ENCODE measurements at places on chromosomes 13 and 19. TPM values are rescaled to one million over a fixed set of nuclear protein-coding genes. Genes with fewer than 3 reads are reported as not detected.

GRCh38 chr13:93372856-93373255 is 146.2 kb downstream of the GPC6 start:
- H3K27me3 ChIP-seq, result no peaks in the 10 kb centered on the region
- no peaks in the 10 kb centered on the region for H3K36me3 ChIP-seq
- DNase-seq, result no peak
- H3K4me3 ChIP-seq, result no peak overlapping the region
- H3K27ac ChIP-seq, result no peak overlapping the region

DNA sequence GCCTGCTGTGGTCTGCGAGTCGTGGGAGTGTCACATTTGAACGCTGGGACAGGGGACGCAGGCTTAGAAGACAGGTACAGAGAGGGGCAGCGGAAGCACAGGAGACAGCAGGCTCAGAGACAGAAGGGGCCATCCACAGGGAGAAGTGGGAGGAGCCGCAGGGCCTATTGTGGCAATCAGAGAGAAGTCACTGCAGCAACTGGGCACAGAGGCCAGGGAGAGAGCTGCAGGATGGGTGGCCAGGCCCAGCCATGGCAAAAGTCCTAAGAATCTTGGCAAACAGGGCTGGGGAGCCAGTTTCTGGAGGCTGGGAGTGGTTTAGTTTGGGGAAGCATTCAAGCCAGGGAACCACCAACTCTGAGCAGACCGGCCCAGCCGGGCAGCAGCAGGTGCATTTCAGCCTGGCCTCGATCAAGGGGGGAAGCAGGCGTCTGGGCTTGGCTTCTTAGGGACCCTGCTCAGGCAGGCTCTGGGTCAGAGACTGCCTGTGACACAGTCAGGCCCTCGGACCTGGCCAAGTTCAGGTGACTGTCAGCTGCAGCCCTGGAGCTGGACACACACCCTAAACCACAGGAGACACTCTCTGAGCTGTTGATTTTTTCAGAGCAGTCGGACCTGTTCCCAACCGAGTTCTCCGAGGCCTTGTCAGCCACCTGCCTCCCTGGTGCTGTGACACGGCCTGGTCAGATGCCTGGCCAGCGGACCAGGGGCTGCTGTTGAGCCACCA is 11.8 kb downstream of the SH3GL1 start:
- H3K4me3 ChIP-seq, result no peak overlapping the region
- H3K36me3 ChIP-seq, result no peaks in the 10 kb centered on the region
- no peaks in the 10 kb centered on the region for H3K27me3 ChIP-seq
- no peak overlapping the region for H3K27ac ChIP-seq

DNA sequence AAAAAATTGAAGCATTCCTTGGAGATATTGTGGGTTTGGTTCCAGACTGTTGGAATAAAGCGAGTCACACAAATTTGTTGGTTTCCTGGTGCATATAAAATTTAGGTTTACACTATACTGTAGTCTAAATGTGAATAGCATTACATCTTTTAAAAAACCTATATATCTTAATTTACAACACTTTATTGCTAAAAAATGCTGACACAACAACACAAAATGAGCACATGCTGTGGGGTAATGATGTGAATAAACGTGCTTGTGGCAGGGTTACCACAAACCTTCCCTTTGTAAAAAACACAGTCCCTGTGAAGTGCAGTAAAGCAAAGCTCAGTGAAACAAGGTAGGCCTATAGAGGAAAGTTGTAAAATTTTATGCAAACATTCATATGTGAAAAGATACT is 27.7 kb downstream of the MPHOSPH8 start:
- H3K4me3 ChIP-seq, result no peak overlapping the region
- H3K27me3 ChIP-seq, result no peaks in the 10 kb centered on the region
- H3K4me1 ChIP-seq, result no peaks in the 10 kb centered on the region
- DNase-seq, result no peak
- peaks cover 63% of the 10 kb centered on the region for H3K36me3 ChIP-seq

CEACAM20 gene
- not detected for total RNA-seq

- H3K4me3 ChIP-seq, result peak overlapping the region; percentile 81
- no peaks in the 10 kb centered on the region for H3K36me3 ChIP-seq
- peak; percentile 40 for DNase-seq
- peak overlapping the region; percentile 98 for H3K27ac ChIP-seq
Measured at GRCh38 chr19:5681391-5682106, 722 bp downstream of the HSD11B1L start.

CCDC8 gene
- total RNA-seq, result not detected

DNA sequence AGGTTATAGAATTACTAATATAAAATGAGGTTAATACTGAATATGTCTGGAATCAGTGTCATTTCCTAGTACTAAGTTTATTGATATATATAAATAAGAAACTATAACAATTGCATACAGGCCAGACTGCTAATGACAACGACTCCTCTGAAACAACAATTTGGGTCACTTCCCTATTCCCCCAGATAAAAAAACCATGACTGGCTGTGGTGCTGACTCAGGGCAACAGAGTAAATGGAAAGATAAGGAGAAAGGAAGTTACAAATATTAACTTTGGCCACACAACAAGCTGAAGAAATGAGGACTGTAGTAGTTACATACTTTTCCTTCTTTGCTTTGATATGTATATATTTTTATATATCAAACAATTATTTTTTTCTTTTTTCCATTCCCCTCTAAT is 263.7 kb upstream of the PCDH9 start:
- DNase-seq, result no peak
- no peak overlapping the region for H3K4me3 ChIP-seq
- H3K27me3 ChIP-seq, result no peaks in the 10 kb centered on the region
- H3K4me1 ChIP-seq, result no peaks in the 10 kb centered on the region

ASPDH gene
- not detected for total RNA-seq

- peak overlapping the region; percentile 82 for H3K27ac ChIP-seq
- H3K4me1 ChIP-seq, result peaks cover 20% of the 10 kb centered on the region
- peak overlapping the region; percentile 95 for H3K4me3 ChIP-seq
- no peaks in the 10 kb centered on the region for H3K36me3 ChIP-seq
- H3K27me3 ChIP-seq, result no peaks in the 10 kb centered on the region
Measured at GRCh38 chr19:18098891-18099622, 1.5 kb downstream of the MAST3 start.

KLK12 gene
- not detected for total RNA-seq

DNA sequence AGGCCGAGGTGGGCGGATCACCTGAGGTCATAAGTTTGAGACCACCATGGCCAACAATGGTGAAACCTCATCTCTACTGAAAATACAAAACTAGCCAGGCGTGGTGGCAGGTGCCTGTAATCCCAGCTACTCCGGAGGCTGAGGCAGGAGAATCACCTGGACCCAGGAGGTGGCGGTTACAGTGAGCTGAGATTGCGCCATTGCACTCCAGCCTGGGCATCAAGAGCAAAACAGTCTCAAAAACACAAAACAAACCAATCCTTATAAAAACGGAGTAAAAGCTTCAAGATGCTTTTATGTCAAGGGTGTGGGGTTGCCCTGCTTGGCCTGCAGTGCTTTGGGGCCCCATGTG is 7.2 kb downstream of the ACP4 start:
- no peak for DNase-seq
- no peaks in the 10 kb centered on the region for H3K27me3 ChIP-seq
- peaks cover 6% of the 10 kb centered on the region for H3K4me1 ChIP-seq
- no peaks in the 10 kb centered on the region for H3K36me3 ChIP-seq
- H3K4me3 ChIP-seq, result no peak overlapping the region
- H3K27ac ChIP-seq, result no peak overlapping the region

DNA sequence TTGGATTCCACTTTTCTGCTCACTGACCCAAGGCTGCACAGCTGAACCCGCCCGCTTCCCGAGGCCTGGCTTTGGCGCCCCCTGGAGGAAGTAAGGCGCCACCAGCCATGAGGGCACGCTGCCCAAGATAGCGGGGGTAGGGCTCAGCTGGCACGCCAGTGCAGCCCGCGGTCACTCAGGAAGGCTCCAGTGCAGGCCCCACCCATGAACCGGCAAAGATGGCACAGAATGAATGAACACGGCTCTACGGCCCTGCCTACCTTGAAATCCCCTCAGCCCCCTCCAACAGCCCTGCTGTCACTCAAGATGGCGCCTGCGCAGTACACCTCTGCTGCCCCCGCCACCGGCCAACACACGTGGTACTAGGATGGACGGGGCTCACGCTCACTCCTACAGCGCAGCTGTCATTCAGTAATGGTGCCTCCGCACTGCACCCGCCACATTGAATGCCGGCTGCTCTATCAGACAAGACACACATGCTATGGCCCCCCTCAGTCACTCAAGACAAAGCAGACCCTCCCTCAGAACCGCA is 3.0 kb downstream of the PEG3 start:
- no peak overlapping the region for H3K27ac ChIP-seq
- H3K4me3 ChIP-seq, result no peak overlapping the region
- H3K36me3 ChIP-seq, result no peaks in the 10 kb centered on the region

SLC10A2 gene
- total RNA-seq, result not detected

- no peaks in the 10 kb centered on the region for H3K27me3 ChIP-seq
- H3K4me1 ChIP-seq, result no peaks in the 10 kb centered on the region
- H3K4me3 ChIP-seq, result no peak overlapping the region
- no peak for DNase-seq
- peaks cover 4% of the 10 kb centered on the region for H3K36me3 ChIP-seq
- H3K27ac ChIP-seq, result no peak overlapping the region
Measured at GRCh38 chr19:15265214-15265849, 33.1 kb upstream of the EPHX3 start.

AP3D1 gene
- 96.4 TPM for total RNA-seq

FAM124A gene
- total RNA-seq, result 0.39 TPM

C19orf67 gene
- total RNA-seq, result not detected

DNA sequence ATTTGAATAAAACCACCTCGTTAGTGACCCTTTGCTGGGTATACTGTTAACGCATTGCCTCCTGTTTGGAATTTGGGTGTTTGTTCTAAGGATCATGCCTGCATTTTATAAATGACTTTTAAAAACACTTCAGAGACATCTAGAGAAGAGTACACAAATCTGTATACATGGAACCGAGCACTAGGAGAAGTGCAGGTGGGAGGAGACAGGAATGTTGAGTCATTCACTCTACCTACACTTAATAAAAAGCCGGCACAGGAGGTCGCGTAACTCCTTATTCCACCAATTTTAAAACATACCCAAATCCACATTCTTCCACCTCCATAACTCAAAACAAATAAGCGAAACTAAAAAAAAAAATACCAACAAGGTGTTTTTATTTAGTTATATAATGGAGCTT is 48.6 kb downstream of the FGF9 start:
- H3K4me3 ChIP-seq, result no peak overlapping the region
- no peaks in the 10 kb centered on the region for H3K4me1 ChIP-seq
- H3K27me3 ChIP-seq, result no peaks in the 10 kb centered on the region
- no peak overlapping the region for H3K27ac ChIP-seq
- H3K36me3 ChIP-seq, result no peaks in the 10 kb centered on the region

LYPD3 gene
- total RNA-seq, result 0.27 TPM

CLEC11A gene
- 0.34 TPM for total RNA-seq

- H3K36me3 ChIP-seq, result no peaks in the 10 kb centered on the region
- H3K4me3 ChIP-seq, result no peak overlapping the region
Measured at GRCh38 chr13:27183561-27184147, 12.0 kb upstream of the USP12 start.

ZNF43 gene
- total RNA-seq, result 69.9 TPM

SPACA4 gene
- not detected for total RNA-seq

DNA sequence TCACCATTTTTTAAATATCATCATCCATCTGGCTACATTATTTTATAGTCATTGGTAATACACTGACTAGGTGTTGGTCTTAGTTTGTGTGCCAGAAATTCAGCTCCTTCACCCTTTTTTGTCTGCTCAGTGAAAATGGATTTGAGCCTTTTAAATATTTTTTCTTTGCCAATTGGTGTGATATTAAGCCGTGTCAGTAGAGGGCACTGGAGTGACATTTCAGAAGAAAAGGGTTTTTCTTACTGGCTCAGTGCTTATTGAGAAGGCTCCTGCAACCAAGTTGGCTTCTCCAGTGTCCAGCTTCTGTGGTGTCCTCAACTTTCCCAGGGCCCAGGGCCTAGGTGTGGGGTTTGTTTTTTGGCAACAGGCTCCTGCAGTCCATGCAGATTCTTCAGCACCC is 546.6 kb downstream of the DACH1 start:
- no peak overlapping the region for H3K4me3 ChIP-seq
- H3K36me3 ChIP-seq, result no peaks in the 10 kb centered on the region
- no peak overlapping the region for H3K27ac ChIP-seq

- no peak overlapping the region for H3K27ac ChIP-seq
- no peaks in the 10 kb centered on the region for H3K27me3 ChIP-seq
- peaks cover 19% of the 10 kb centered on the region for H3K4me1 ChIP-seq
- no peak for DNase-seq
- H3K36me3 ChIP-seq, result no peaks in the 10 kb centered on the region
Measured at GRCh38 chr19:47780215-47780551, 1.7 kb downstream of the SELENOW start.

GRCh38 chr19:33176670-33177416 is 17.3 kb upstream of the LRP3 start:
- H3K36me3 ChIP-seq, result no peaks in the 10 kb centered on the region
- no peaks in the 10 kb centered on the region for H3K27me3 ChIP-seq
- H3K4me3 ChIP-seq, result peak overlapping the region; percentile 90
- H3K4me1 ChIP-seq, result peaks cover 12% of the 10 kb centered on the region
- peak; percentile 100 for DNase-seq
- H3K27ac ChIP-seq, result peak overlapping the region; percentile 96

- no peaks in the 10 kb centered on the region for H3K27me3 ChIP-seq
- H3K4me1 ChIP-seq, result no peaks in the 10 kb centered on the region
- H3K27ac ChIP-seq, result no peak overlapping the region
- H3K36me3 ChIP-seq, result no peaks in the 10 kb centered on the region
- no peak for DNase-seq
Measured at GRCh38 chr13:94296471-94296870, 183.0 kb downstream of the DCT start.

DNA sequence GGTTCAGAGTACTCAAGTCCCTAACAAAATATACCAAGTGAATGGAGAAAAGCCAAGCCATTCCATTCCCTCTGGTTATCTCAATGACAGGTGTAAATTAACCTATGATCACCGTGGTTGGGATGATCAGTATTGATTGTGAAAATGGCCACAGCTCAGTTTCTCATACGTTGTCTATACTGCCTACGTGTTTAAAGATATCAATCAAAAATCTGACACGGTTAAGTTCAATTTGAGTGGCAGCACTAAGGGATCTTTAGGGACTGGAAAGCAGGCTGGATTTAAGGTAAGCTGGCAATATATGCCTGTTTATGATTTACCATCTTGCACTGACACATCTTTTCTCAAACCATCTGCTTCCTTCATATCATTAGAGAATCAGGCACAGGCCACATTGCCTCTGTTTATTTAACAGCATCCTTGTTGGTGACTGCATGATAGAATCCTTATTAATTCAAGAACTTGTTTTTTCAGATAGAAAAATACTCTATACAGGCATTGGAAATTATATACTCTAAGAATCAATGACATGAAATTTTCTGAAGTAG is 907.9 kb downstream of the PCDH9 start:
- H3K4me3 ChIP-seq, result no peak overlapping the region
- DNase-seq, result no peak
- H3K4me1 ChIP-seq, result no peaks in the 10 kb centered on the region
- no peaks in the 10 kb centered on the region for H3K27me3 ChIP-seq
- H3K27ac ChIP-seq, result no peak overlapping the region

DNA sequence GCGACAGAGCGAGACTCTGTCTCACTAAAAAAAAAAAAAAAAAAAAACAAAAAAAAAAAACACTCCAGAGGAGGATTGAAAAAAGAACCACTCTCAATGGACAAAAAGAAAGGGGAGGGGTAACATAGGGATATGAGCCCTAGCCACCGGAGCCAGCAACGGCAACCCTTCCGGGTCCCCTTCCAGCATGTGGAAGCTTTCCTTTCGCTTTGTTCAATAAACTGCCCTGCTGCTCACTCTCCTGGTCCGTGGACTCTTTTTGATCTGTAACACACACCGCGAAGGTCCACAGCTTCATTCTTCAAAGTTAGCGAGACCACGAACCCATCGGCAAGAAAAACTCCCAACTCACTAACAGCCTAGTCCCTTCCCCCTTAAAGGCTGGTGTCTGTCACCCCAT is 1.0 kb upstream of the REX1BD start:
- no peaks in the 10 kb centered on the region for H3K36me3 ChIP-seq
- H3K4me3 ChIP-seq, result no peak overlapping the region
- H3K27me3 ChIP-seq, result no peaks in the 10 kb centered on the region
- H3K27ac ChIP-seq, result peak overlapping the region; percentile 71
- peaks cover 39% of the 10 kb centered on the region for H3K4me1 ChIP-seq

Data from B cell (primary cell).